ENCODE measurements at places on chromosomes 6 and 20.

GRCh38 chr6:37077191-37077904 lies 71.9 kb downstream of the FGD2 start:
- DNase-seq: no peak

- DNase-seq: no peak
Observed at GRCh38 chr6:14060971-14061370, 56.6 kb upstream of the CD83 start.

DNA sequence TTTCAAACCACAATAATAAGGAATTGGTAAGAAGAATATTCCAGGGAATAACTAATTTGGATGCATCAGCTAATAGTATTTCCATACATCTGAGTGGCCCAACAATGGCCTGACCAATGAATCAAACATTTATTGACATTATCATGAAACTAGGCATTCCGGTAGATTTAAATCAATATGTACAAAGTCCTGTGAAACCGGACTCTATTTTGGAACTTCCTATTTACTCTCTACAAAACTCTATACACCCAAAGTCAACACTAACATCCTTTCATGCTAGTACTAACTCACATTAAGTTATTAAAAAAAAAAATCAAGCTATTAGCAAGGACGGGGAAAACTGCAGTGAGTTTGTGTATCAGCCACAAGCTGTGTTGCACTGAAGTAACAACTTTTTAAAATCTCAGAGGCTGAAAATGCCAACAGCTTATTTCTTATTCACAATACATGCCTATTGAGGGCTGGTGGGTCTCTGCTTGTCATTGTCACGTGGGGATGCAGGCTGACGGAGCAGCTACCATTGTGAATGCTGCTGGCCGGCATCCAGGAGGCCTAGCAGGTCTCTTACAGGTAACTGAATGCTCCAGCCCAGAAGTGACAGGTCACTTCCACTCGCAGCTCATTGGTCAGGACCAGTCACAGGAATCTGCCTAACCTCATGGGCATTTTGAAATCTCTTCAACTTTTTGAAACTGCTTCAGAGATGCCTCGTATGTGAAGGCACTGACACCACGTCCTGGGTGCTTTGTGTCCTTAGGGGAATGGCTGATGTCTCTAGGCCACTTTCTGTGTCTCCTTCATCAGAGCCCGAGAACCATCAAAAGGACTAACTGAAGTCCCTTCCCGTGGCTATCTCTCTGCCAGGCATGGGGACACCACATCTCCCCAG lies 76.3 kb downstream of the SLC22A23 start:
- DNase-seq: no peak

DNA sequence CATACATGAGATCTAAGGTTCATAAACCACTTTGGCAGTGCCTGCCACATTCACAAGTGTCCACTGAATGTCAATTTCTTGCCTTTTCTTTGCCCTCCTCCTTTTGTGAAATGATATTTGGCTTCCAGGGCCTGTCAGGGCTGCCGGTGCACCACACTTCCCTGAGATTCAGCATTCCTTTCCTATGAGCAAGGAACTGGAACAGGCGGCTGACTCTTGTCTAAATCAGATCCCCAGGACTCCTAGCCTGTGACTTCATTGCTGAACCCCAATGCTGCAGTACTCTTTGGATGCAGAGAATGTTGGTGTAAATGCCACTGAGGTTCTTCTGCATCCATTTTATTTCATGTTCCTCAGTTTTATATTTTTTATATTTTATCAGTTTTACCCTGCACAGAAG lies 172.2 kb downstream of the ARID1B start:
- no peak for DNase-seq

DNA sequence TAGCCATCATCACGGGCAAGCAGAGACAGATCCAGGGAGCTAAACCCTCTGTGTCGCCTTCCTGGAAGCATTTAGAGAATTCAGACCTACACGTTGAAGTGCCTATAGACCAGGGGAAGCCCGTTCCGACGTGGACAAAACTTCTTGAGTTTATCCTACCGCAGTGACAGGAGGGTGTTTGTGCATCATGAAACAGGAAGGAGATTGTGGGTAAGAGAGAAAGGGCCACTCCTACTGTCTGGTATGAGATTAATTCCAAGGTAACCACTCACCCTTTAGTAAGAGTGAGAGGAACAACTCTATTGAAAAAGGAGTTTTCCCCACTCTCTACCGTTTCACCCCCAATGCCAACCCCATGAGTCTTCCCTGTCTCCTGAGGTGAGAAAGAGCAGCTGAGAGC lies 133.7 kb downstream of the TFAP2C start:
- DNase-seq: no peak

- no peak for DNase-seq
Observed at GRCh38 chr6:121848523-121849255, 413.2 kb downstream of the GJA1 start.

GRCh38 chr20:54085910-54086309 lies 15.5 kb upstream of the BCAS1 start:
- DNase-seq: no peak

GRCh38 chr20:12074111-12074655 lies 156.5 kb downstream of the BTBD3 start:
- no peak for DNase-seq

- no peak for DNase-seq
Observed at GRCh38 chr6:116008470-116009243, 52.0 kb downstream of the FRK start.

DNA sequence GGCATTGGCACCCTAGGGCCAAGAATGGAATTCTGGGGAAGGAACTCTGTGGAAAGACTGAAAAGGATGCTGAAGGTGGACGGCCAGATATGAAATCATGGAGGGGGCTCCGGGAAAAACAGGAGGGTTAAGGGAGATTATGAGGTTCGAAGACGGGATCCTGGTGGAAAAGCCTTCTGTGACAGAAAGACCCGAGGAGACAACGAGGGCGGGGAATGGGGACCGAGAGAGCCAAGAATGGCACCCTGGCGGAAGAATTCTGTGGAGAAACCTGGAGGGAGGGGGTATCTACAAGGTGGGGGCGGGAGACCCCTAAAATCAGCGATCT lies 426 bp downstream of the TRMT6 start:
- no peak for DNase-seq

DNA sequence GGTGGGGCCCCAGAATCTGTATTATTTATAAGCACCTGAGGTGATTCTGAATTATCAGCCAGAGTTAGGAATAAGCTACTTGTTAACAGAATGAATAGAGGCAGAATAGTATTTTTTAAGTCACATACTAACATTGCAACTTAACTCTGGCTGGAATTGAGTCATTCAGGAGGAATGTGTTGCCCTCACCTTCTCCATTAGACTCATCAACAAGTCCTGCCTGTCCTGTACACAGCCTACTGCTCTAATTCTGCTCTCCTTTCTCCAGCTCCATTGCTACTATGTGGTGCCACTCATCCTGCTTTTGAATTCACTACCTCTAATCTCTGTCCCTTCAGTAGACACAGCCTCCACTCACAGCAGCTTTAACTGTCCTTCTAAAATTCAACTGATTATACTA lies 669.4 kb downstream of the DHX35 start:
- DNase-seq: no peak

DNA sequence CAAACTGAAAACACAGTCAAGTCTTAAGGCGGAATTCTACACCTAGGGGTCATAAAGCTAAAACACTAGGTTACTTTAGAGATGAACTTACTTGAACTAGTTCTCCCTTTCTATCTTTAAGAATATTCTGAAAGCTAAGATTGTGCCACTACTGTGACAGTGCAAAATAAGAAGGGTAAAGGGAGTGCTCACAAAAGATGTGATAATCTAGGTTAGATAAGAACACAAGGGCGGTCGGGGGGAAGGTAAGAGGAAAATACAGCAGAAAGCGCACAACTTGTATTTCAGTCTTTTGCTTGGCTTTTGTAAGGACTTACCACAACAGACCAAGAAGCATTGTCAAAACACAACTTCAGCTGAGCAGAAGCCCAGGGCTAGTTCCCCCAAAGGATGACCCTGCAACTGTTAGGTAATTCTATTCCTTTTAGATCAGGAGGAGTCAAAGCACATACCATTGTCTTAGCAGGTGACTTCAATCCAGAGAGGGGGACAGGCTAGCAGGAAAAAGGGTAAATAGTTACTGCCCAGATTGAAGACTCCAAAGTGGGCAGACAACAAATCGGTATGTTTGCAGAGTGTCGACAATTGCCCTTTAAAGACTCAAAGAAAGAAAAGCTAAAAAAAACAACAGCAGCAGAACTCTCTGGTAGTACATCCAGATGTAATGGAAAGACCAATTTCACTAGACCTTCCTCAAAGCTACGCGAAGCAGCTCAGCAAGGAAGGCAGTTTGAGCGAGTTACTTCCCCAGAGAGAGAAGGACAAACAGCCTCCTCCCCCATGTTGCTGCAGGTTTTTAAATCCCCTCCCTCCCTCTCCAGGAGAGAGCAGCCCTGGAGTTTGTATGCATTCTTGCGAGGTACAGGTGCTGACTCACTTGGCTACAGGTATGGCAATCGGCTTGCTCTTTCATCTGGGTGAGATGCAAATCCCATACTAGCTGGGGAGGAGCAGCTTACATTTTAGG lies 59.0 kb downstream of the RIPOR2 start:
- DNase-seq: no peak

- no peak for DNase-seq
Observed at GRCh38 chr6:42410861-42411260, 40.9 kb downstream of the TRERF1 start.

- DNase-seq: no peak
Observed at GRCh38 chr20:49799698-49800097, 12.9 kb upstream of the SLC9A8 start.

DNA sequence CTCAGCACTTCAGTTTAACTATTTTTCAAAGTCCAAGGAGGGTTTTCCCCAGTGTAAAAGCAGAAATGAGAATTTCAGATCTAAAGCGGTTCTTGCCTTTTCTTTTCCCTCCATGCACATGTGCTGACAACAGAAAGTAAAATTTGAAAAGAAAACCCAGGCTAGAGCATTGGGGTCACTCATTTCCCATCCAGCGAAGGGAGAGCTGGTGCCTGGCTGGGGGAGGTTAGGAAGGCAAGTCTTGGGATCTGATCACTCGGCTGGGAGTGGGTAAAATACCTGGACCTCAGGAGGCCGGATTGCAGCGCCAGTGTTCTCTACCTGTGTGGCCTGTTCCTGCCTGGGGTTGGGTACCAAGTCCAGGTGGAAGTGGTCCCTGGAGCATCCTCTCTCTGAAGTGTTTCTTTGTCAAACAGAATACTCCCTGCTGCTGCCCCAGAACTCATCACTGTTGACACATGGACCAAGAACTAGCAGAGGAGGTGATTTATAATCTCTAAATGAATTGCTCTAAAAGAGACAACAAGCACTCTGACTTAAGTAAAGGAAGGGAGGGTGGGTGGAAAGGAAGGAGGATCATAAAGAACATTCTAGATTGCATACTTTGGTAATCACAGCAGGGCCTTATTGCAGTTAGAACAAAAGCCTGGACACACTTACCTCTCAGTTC lies 136.0 kb downstream of the MTHFD1L start:
- no peak for DNase-seq

DNA sequence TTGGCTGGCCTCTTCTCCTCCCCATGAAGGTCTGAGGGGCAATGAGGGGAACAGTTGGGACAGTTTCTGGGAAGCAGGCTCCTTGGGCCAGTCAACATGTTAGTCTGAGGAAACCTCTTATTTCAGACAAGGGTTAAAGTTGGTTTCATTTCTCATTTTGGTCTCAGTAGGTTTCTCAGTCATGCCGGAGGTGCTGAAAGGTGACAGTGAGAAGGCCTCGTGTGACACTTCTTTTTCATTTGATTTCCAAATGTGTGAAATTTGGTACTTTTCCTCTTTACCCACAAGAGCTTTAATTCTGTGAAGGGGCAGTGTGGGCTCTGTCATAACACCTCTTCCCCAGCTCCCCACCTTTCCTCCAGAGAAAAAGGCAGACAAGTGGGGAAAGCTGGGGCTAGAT lies 7.5 kb upstream of the GLP1R start:
- no peak for DNase-seq

DNA sequence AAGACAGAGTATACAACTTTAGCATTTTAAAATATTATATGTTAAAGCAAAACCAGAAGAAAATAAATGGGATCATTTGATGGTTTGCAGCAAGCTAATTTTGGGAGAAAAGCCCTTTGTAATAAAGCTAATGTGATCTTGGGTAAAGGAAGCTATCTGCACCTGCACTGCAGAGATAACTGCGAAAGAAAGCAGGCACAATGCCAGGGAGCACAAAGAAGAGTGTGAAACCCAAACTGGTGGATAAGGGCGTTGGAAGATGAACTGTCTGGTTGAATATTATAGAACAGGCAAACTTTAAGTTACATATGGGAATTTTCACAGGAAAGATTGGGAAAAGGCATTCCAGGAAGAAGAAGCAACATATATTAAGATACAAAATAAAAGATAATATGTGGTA lies 179.2 kb upstream of the KHDRBS2 start:
- no peak for DNase-seq

GRCh38 chr6:148285205-148285604 lies 57.4 kb upstream of the SASH1 start:
- no peak for DNase-seq

DNA sequence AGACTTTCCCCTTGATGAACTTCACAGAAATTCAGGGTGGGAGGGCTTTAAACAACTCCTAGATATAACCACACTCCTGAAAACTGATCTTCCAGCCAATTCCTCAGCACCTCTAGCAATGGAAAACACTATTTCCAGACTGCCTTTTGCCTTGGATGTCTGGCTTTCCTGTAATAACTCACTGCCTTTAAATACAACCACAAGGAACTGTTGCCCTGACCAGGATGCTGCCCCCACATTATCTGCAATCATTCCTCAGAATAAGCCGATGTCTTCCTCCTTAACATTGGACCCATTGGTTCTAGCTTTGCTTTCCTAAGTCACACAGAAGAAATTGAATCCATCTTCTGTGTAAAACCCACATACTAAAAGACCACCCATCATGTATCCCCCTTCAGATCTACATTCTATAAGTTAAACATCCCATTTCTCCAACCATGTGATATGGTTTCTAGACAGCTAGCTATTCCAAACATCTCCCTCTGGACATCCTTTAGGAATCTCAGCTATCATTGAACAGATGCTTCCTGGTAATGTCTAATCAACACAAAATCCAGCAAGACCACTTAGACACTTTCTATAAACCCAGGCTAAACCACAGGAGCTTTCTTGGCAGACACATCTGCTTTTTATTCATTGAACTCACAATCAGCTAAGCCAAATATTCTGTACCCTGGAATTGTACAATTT lies 95.9 kb upstream of the KCNQ5 start:
- no peak for DNase-seq

DNA sequence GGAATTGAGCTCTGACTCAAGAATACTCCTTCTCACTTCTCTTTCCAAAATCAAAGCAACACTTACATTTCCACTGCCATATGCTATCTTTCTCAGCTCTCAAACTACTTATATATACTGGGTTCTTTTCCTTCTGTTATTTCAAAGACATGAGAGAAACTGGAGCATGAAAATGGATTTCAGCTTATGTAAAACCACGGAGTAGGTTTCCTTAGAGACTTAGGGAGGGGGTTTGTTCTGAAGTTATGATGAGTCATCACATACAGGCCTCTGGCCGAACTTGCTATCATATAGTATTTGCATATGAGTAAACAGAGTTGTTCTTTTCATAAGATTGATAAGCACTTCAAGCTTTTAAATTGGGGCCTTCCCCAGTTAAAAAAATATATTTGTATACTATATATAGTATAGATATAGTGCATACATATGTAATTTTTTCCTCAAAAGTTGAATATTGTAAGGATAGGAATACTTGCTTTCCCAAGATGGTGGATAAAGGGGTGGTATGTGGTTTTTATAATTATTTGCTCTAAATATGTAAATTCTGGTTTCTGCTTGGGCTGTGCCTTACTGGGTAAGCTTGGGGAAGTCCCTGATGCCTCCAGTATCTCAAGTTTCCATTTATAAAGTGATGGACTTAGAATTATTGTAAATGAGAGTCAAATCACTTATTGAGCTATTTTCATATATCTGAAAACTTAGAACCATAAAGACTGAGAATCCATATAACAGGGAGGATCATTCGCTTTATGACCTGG lies 273.9 kb downstream of the RFPL4B start:
- no peak for DNase-seq
